ENCODE measurements at places on chromosomes 12 and 14. TPM values are rescaled to one million over a fixed set of nuclear protein-coding genes. Genes with fewer than 3 reads are reported as not detected.
A peak's percentile ranks its signal among the peaks of the same experiment; 100 is the strongest.

- no peak overlapping the region for H3K27ac ChIP-seq
- H3K36me3 ChIP-seq = peaks cover 6% of the 10 kb centered on the region
- no peak overlapping the region for H3K4me3 ChIP-seq
- no peaks in the 10 kb centered on the region for H3K27me3 ChIP-seq
- H3K4me1 ChIP-seq = no peaks in the 10 kb centered on the region
- no peak for DNase-seq
These were observed 333.9 kb downstream of the ZFP36L1 start for GRCh38 chr14:68458840-68459469.

- H3K4me1 ChIP-seq = no peaks in the 10 kb centered on the region
- H3K27ac ChIP-seq = no peak overlapping the region
- no peaks in the 10 kb centered on the region for H3K27me3 ChIP-seq
- H3K36me3 ChIP-seq = no peaks in the 10 kb centered on the region
These were observed 1891.0 kb upstream of the FLRT2 start for GRCh38 chr14:83638748-83639504.

The C3AR1 gene
- total RNA-seq = 2.6 TPM

The GAS2L3 gene
- total RNA-seq = 1.5 TPM

The AICDA gene
- total RNA-seq = not detected

DNA sequence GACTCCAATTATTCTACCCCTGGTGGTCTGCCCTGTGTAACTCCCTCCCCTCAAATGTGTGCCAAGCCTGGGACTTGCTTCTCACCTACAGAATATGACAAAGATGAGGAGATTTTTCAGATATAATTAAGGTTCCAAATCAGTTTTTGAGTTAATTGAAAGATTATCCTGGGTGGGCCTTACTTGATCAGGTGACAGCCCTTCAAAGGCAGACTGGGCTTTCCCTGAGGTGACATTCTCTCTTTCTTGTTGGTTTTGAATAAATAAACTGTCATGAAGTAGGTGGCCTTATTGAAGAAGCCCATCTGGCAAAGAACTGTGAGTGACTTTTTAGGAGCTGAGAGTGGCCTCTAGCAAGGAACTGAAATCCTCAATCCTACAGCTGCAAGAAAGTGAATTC lies 106.0 kb downstream of the BRMS1L start:
- peak overlapping the region; percentile 90 for H3K27ac ChIP-seq
- H3K4me1 ChIP-seq = peaks cover 38% of the 10 kb centered on the region
- H3K4me3 ChIP-seq = peak overlapping the region; percentile 60
- H3K36me3 ChIP-seq = peaks cover 2% of the 10 kb centered on the region

GRCh38 chr12:188910-189621 lies 24.9 kb downstream of the SLC6A12 start:
- no peak overlapping the region for H3K27ac ChIP-seq
- peaks cover 1% of the 10 kb centered on the region for H3K4me1 ChIP-seq
- H3K27me3 ChIP-seq = peaks cover 33% of the 10 kb centered on the region

The TAS2R46 gene
- 0.39 TPM for total RNA-seq

DNA sequence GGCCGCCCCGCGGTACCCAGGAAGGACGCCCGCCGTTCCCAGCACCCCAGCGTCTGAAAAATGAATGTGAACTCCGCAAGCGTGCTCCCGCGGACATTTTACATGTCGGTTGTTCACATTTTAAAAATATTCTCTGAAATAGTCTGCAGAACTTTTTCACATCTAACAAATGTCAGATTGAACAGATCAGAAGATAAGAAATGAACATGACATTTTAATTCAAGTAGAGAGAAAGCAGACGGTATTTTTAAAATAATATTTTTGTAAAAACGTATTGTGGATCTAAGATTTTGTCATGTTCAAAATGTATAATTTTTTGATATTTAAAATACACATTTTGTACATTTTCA lies 101.8 kb upstream of the DIO3 start:
- no peak overlapping the region for H3K4me3 ChIP-seq
- H3K4me1 ChIP-seq = peaks cover 6% of the 10 kb centered on the region
- H3K36me3 ChIP-seq = peaks cover 2% of the 10 kb centered on the region
- H3K27me3 ChIP-seq = peaks cover 49% of the 10 kb centered on the region

Data from activated naive CD8-positive, alpha-beta T cell treated with anti-CD3 and anti-CD28 coated beads for 36 hours (primary cell).